ENCODE measurements at places on chromosomes 6 and 20. TPM values are rescaled to one million over a fixed set of nuclear protein-coding genes. Genes with fewer than 3 reads are reported as not detected.

Gene SLC25A27
- total RNA-seq = 19.7 TPM

DNA sequence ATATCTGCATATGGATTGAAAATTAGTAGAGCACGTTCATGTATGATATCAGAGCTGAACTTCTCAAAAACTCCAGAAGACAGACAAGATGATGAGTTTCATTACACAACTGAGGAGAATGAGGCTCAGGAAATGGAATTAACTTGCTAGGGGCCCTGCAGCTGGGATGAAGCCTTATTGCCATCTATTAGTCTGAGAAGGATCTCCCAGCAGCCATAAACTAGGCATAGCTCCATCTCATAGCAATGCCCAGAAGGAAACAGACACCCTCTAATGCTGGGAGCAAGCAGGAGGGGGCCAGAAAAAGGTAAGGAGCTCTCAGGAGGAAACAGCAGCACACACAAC lies 18.0 kb downstream of the TFEB start:
- no peak for DNase-seq
- no peaks in the 10 kb centered on the region for H3K36me3 ChIP-seq

- no peak overlapping the region for H3K27ac ChIP-seq
- H3K27me3 ChIP-seq = no peaks in the 10 kb centered on the region
- H3K4me3 ChIP-seq = no peak overlapping the region
These were observed 37.7 kb upstream of the NOL4L start for GRCh38 chr20:32622585-32623468.

- no peaks in the 10 kb centered on the region for H3K27me3 ChIP-seq
- H3K4me1 ChIP-seq = no peaks in the 10 kb centered on the region
- H3K4me3 ChIP-seq = no peak overlapping the region
- DNase-seq = no peak
- no peaks in the 10 kb centered on the region for H3K36me3 ChIP-seq
These were observed 36.2 kb downstream of the ARHGAP18 start for GRCh38 chr6:129673748-129674147.

DNA sequence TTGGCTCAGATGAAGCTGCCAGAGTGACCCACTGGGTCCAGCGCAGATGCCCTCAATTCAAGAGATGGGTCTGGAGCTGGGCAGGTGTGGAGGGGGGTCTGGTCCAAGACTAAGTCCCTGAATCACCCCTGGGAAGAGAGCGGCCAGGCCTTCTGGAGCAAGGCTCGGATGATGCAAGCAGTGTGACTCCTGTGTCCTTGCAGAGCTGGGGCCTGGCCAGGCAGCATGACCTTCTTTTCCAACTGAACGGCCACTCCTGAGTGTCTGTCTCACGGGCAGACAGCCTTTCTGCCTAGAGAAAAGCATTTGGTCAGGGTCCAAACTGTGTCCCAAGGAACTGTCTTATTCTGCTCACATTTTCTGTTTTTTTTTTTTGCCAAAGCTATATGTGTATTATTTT lies 42.6 kb upstream of the FNDC1 start:
- no peak for DNase-seq
- H3K4me1 ChIP-seq = no peaks in the 10 kb centered on the region

- no peak overlapping the region for H3K4me3 ChIP-seq
- no peaks in the 10 kb centered on the region for H3K36me3 ChIP-seq
- no peak for DNase-seq
- no peak overlapping the region for H3K27ac ChIP-seq
These were observed 672.4 kb upstream of the MARCKS start for GRCh38 chr6:113184736-113185135.

Data from aorta (tissue), 5 donors.